ENCODE measurements at places on chromosomes 7 and 10. TPM values are rescaled to one million over a fixed set of nuclear protein-coding genes. Genes with fewer than 3 reads are reported as not detected.

DNA sequence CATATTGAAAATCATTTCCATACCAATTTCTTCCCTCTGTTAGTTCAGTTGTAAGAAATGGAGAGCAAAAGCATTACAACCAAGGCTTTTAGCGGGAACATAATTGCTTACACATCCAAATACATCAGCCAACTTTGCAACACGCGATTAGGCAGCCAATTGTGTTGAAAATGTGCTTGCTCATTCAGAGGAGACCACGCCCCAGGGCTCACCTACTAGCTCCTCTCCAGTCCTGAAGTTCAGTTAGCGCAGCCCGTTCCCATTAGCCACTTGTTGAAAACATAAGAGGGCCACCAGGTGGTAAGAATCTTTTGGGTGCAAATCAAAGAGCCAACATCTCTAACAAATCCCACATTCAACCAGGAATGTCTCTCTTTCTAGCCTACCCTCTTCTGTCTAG, 213.2 kb upstream of the MDFIC start:
- H3K27ac ChIP-seq, result no peak overlapping the region
- DNase-seq, result no peak
- H3K27me3 ChIP-seq, result peaks cover 31% of the 10 kb centered on the region
- H3K4me3 ChIP-seq, result no peak overlapping the region
- no peaks in the 10 kb centered on the region for H3K4me1 ChIP-seq

Gene ANKRD22
- total RNA-seq, result 0.24 TPM

DNA sequence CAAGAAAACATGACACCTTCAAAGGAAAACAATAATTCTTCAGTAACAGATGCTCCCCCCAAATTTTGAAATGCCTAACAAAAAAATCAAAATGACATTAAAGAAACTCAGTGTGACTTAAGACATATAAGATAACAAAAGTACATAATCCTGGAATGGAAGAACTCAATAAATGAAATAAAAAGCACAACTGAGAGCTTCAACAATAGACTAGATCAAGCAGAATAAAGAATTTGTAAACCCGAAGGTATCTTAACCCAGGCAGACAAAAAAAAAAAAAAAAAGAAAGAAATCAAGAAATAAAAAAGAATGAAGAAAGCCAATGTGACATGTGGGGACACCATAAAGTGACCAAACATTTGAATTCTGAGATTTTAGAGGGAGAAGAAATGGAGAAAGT, 27.7 kb upstream of the LRRD1 start:
- peaks cover 9% of the 10 kb centered on the region for H3K4me1 ChIP-seq
- peaks cover 27% of the 10 kb centered on the region for H3K36me3 ChIP-seq
- no peak overlapping the region for H3K4me3 ChIP-seq
- no peaks in the 10 kb centered on the region for H3K27me3 ChIP-seq
- DNase-seq, result no peak

DNA sequence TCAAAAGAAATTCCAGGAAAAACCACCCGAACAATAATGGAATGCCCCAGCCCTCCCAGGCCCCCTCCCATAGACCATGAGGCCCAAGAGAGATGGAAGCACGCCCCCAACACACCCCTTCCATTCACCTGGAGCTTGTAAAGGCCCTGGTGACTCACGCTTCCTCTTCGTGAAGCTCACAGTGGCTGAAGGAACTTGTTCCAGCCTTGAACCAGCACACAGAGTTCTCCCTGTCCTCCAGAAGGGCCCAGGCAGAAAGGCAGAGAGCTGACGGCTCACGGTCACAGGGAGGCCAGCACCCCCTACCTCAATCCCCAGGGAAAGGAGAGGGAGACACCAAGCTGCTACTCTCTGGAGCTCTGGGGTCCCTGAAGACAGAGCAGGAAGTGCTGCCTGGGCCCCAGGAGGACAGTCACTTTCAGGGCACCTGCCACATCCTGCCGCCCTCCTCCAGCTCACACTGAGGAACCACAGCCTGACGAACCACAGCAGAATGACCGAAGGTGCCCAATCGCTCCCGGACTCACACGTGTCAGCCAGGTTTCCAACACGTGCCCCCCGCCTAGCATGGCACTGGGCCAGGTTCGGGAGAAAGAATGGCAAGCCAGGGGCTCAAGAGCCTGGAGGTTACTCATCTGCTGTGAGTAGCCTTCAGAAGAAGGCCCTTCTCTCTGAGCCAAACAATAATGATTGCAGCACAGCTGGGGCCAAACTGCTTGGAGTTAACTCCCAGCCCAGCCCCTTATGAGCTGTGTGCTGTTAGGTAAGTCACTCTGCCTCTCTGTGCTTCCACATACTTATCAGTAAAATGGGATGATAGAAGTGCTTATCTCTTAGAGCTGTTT, 52.8 kb downstream of the DLG5 start:
- peaks cover 8% of the 10 kb centered on the region for H3K27me3 ChIP-seq
- peaks cover 24% of the 10 kb centered on the region for H3K4me1 ChIP-seq
- H3K36me3 ChIP-seq, result no peaks in the 10 kb centered on the region
- DNase-seq, result peak; percentile 59
- H3K4me3 ChIP-seq, result peak overlapping the region; percentile 48

DNA sequence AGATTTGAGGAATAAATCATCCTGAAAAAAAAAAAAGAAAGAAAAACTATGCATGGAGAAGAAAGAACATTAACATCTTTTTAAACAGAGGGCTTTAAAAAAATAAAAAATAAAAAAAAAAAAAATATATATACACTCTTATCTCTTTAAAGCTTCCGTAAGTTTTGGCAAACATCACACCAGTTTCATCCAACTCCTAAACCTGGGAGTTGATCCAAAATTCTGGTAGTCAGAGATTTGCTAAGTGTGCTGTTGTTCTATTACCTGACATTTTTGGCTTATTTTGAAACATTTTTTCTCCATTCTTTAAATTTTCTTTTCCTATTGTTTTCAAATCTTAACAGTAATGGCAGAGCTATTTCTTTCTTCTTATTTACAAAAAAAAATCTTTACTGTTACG, 273.1 kb downstream of the AGMO start:
- H3K27ac ChIP-seq, result no peak overlapping the region
- H3K4me1 ChIP-seq, result no peaks in the 10 kb centered on the region
- no peaks in the 10 kb centered on the region for H3K27me3 ChIP-seq
- DNase-seq, result no peak

- H3K36me3 ChIP-seq, result peaks cover 12% of the 10 kb centered on the region
- peak overlapping the region; percentile 96 for H3K4me3 ChIP-seq
- peak overlapping the region; percentile 88 for H3K27ac ChIP-seq
- peaks cover 28% of the 10 kb centered on the region for H3K27me3 ChIP-seq
- H3K4me1 ChIP-seq, result peaks cover 55% of the 10 kb centered on the region
Observed at GRCh38 chr10:12350167-12350872, 973 bp downstream of the CAMK1D start.

GRCh38 chr10:99858849-99859248, 76.4 kb downstream of the ABCC2 start:
- no peak overlapping the region for H3K27ac ChIP-seq
- DNase-seq, result no peak
- H3K4me3 ChIP-seq, result no peak overlapping the region

- peaks cover 9% of the 10 kb centered on the region for H3K27me3 ChIP-seq
- no peak overlapping the region for H3K27ac ChIP-seq
- peak; percentile 76 for DNase-seq
- no peak overlapping the region for H3K4me3 ChIP-seq
Observed at GRCh38 chr7:150778738-150779301, 21.3 kb downstream of the TMEM176B start.

- H3K4me3 ChIP-seq, result no peak overlapping the region
- H3K27me3 ChIP-seq, result no peaks in the 10 kb centered on the region
- no peaks in the 10 kb centered on the region for H3K4me1 ChIP-seq
- no peak for DNase-seq
- H3K36me3 ChIP-seq, result no peaks in the 10 kb centered on the region
Observed at GRCh38 chr7:147478796-147479195, 1111.8 kb upstream of the C7orf33 start.

GRCh38 chr10:71946700-71947099, 17.5 kb upstream of the CHST3 start:
- no peak overlapping the region for H3K27ac ChIP-seq
- DNase-seq, result no peak
- H3K4me1 ChIP-seq, result no peaks in the 10 kb centered on the region
- no peak overlapping the region for H3K4me3 ChIP-seq

Gene CUZD1
- total RNA-seq, result 1.5 TPM

DNA sequence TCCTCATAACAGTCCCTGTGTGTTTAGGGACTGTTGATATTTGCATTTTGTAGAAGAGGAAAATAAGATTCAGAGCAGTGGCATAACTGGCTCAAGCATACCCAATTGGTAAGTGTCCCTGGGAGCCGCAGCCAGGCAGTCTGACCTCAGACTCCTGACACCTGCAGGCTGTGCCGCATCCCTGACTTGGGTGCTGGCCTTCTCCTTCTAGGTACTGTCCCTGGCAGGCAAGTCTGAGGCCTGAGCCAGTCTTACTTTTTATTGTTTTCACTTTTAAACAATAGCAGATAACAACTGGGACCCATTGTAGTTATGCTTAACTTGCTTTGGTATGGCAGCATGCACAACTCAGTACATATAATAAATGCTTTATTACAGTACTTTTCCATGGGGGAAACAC, 717.0 kb downstream of the KCNMA1 start:
- DNase-seq, result no peak
- no peak overlapping the region for H3K27ac ChIP-seq
- no peak overlapping the region for H3K4me3 ChIP-seq
- no peaks in the 10 kb centered on the region for H3K36me3 ChIP-seq
- no peaks in the 10 kb centered on the region for H3K4me1 ChIP-seq
- H3K27me3 ChIP-seq, result no peaks in the 10 kb centered on the region

Gene GAD2
- total RNA-seq, result not detected

Gene AOAH
- 18.8 TPM for total RNA-seq

GRCh38 chr7:96800824-96801223, 91.2 kb upstream of the SEM1 start:
- H3K4me3 ChIP-seq, result no peak overlapping the region
- H3K4me1 ChIP-seq, result no peaks in the 10 kb centered on the region
- no peak for DNase-seq
- peaks cover 50% of the 10 kb centered on the region for H3K27me3 ChIP-seq

DNA sequence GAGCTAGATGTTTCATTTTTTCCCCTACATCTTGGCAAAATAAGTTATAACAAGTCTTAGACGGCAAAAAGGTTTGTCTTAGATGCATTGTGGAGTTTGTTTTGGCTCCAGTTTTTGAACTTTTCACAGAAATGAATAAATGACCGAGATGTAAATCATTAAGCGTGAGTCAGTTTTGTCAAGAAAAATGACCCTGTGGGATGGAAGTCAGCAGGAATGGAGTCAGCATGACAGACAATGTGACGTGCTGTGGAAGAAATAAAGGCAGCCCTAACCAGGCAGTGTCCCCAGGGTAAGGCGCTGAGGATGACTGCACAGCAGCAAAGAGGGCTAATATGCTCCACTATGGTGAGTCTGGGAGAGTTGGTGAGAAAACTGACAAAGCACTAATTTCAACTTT, 163.2 kb downstream of the NOC3L start:
- no peaks in the 10 kb centered on the region for H3K4me1 ChIP-seq
- H3K27ac ChIP-seq, result no peak overlapping the region
- H3K36me3 ChIP-seq, result no peaks in the 10 kb centered on the region
- no peak for DNase-seq
- no peaks in the 10 kb centered on the region for H3K27me3 ChIP-seq

DNA sequence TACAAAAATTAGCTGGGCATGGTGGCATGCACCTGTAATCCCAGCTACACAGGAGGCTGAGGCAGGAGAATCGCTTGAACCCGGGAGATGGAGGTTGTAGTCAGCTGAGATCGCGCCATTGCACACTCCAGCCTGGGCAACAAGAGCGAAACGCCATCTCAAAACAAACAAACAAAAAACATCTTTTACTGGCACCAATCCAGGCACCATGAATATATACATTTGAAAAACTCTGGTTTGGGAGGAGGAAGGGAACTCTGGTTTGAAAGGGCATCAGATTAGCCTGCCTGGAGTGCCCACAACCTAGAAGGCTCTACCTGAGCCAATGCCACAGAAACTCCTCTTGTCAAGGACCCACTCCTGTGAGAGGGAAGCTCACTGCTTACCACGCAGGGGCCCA, 15.9 kb downstream of the POLL start:
- DNase-seq, result no peak
- peaks cover 9% of the 10 kb centered on the region for H3K4me1 ChIP-seq
- H3K36me3 ChIP-seq, result peaks cover under 1% of the 10 kb centered on the region

GRCh38 chr10:24086296-24087086, 122.4 kb upstream of the KIAA1217 start:
- H3K27me3 ChIP-seq, result no peaks in the 10 kb centered on the region
- DNase-seq, result no peak
- H3K36me3 ChIP-seq, result no peaks in the 10 kb centered on the region
- H3K4me1 ChIP-seq, result no peaks in the 10 kb centered on the region
- H3K27ac ChIP-seq, result no peak overlapping the region
- no peak overlapping the region for H3K4me3 ChIP-seq

Gene CALML3
- total RNA-seq, result not detected

GRCh38 chr7:86978808-86979506, 80.5 kb downstream of the ELAPOR2 start:
- peaks cover 51% of the 10 kb centered on the region for H3K4me1 ChIP-seq
- peak; percentile 27 for DNase-seq
- H3K4me3 ChIP-seq, result peak overlapping the region; percentile 61
- peak overlapping the region; percentile 55 for H3K27ac ChIP-seq
- H3K36me3 ChIP-seq, result peaks cover 11% of the 10 kb centered on the region
- H3K27me3 ChIP-seq, result peaks cover 9% of the 10 kb centered on the region

- H3K36me3 ChIP-seq, result no peaks in the 10 kb centered on the region
- H3K27me3 ChIP-seq, result no peaks in the 10 kb centered on the region
- no peak overlapping the region for H3K4me3 ChIP-seq
- no peaks in the 10 kb centered on the region for H3K4me1 ChIP-seq
- DNase-seq, result no peak
Observed at GRCh38 chr10:56632537-56632936, 271.5 kb upstream of the ZWINT start.

Gene NPY
- total RNA-seq, result not detected

- H3K4me3 ChIP-seq, result no peak overlapping the region
- H3K36me3 ChIP-seq, result no peaks in the 10 kb centered on the region
- DNase-seq, result no peak
Observed at GRCh38 chr10:60099998-60100747, 193.8 kb upstream of the CCDC6 start.

DNA sequence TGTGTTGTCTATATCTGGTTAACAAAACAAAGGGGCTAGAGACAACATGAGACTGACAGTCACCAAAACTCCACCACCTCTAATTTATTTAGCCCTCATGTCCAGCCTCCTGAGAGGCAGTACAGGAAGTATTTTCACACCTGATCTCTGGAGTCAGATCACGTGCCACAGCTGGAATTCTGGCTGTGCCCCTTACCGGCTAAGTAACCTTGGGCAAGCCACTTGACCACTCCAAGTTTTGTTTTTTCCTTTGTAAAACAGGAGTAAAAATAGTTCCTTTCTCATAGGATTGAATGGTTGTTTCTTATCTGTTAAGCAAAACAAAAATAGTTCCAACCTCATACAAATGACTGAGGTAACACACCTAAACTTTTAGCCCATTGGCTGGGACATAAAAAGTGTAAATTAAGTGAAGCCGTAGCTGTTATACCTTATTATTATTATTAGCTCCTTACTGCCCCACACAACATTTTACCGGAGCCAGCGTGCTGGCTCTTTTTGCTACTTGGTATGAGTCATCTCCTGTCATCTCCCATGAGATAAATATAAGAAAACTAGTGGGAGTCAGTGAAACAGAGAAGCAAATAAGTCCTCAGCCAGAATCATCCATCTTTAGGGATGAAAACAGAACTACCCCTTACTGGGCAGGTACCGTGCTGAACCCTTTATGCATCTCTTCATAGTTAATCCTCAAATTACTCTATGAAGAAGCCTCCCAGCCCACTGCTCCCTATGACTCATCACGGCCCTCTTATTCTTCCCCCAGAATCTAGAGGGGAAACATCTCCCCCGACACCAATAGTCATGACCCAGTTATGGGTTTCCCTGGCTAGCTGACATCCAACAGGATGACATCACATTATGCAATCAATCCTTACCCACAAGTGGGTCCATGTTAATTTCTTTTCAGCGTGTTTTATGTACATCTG, 44.9 kb downstream of the PPP1R3C start:
- DNase-seq, result no peak
- no peaks in the 10 kb centered on the region for H3K36me3 ChIP-seq
- no peak overlapping the region for H3K4me3 ChIP-seq
- no peak overlapping the region for H3K27ac ChIP-seq
- H3K27me3 ChIP-seq, result peaks cover 42% of the 10 kb centered on the region
